ENCODE measurements at places on chromosomes 1 and 21.

- no peak for DNase-seq
Observed at GRCh38 chr1:1980467-1981141, 23.0 kb downstream of the CFAP74 start.

DNA sequence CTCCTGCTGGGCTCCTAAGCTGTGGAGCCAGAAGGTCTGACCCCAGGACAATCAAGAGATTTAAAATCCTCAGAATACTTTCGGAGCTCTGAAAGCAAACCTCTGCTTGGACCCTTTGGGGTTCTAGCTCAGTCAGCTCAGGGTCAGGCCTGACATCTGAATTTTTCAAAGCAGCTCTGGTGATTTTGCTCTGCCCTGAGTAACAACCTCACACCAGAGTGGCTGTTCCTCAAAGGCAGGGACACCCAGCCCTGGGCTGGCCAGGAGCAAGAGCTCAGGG is 11.9 kb downstream of the SLC1A7 start:
- no peak for DNase-seq

DNA sequence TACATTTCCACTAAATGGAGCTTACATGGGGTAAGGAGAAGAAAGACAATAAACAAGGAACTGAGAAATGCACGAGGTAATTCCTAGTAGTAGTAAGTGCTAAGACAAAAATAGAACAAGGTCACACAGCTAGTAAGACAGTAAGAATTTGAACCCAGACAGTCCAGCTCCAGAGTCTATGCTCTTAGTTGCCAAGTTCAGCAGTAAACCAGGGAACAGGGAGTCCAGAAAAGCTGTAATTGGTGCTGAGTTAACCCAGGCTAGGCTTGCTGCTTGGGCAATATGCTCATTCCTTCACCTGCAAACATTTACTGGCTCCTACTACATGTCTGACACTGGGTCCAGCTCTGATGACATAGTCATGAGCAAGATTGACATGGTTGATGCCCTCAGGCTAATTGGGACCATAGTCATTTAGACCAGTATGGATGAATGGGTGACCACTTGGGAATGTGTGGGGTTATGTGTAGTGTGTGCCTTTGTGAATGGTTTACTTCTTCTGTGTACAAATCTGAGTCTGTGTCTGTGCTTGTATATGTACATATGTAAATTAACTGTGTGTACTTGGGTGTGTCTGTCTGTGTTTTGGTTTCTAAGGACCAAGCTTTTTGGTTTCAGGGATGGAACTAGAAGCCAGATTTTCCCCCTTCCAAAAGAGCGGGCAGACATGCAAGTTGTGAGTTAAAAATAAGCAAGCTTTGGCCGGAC is 2.0 kb downstream of the GPX7 start:
- DNase-seq = no peak

DNA sequence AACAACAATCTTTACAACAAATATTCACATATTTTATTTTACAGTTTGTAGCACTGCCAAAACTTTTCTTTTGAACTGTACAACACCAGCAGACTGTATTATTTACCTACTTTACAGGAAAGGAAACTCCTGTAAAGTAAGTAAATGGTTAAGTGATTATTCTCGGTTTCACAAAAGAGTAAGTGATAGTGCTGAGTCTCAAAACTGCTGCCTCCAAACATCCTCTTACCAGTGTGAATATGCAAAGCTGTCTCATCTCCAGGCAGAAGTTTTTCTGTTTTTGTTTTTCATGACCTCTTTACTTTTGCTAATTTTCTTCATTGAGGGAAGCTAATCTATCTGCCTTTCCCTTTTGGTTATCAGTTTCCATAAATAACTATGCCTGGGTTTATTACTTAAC is 286.7 kb downstream of the SRGAP2C start:
- DNase-seq = no peak

DNA sequence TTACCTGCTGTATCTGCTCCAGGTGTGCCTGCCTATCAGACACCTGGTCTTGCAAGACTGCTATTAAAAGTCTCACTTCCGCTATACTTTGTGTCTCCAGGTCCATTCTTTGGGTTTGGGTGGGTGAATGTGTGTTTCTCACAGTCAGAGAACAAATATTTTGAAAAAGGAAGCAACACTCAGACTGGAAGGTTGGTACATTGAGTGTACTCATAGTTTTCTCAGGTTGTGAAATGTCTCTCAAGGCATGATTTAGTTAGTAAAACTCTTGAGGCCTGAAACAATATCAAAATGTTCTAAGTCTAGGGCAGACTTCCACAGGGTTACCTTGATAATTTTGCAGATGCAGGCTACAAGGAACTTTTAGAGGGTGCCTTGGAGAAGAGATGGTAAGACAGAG is 429.9 kb upstream of the ZRANB2 start:
- no peak for DNase-seq

DNA sequence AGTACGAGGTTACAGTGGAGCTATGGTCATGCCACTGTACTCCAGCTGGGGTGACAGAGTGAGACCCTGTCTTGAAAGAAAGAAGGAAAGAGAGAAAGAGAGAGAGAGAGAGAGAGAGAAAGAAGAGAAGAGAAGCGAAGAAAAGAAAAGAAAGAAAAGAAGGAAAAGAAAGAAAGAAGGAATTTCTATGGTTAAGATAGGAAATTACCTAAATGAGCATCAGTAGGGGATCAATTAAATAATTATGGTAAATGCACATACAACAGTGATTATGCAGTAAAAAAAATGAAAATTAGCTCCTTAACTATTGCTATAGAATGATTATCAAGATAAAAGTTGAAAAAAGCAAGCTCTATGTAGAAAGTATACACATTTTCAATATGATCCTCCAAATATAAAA is 59.8 kb downstream of the COLGALT2 start:
- no peak for DNase-seq

- DNase-seq = no peak
Observed at GRCh38 chr1:240462277-240462676, 149.7 kb downstream of the GREM2 start.

GRCh38 chr1:11888206-11888876 is 29.6 kb upstream of the NPPB start:
- DNase-seq = no peak

GRCh38 chr1:219209578-219209977 is 35.9 kb downstream of the LYPLAL1 start:
- DNase-seq = no peak

DNA sequence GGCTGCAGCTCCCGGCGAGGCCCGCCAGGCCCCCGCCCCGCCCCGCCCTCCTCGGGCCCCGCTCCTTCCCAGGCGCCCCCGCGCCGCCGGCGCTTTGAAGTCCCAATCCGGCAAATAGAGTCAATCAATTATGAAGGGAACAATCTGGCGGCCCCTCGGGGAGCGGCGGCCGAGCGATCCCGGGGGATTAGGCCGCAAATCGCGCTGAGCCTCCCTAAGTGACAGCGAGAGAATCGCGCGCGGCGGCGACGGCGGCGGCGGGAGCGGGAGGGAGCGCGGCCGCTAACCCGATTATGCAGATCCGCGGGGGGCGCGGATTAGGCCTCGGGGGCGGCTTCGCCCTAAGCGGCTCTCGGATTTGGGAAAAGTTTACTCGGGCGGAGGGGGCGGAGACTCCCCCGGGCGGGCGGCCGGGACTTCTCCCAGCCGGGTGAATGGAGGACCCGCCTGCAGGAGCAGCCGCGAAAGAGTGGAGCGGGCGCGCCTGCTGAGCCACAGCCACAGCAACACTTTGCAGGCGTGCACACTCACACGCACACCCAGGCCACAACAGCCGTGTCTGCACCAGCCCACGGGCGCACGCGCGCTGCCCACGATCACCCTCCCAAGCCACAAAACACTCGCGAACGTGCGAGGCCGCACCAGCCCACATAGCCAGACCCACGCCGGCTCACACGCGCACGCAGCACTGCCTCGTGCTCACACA is 23.0 kb upstream of the DMBX1 start:
- no peak for DNase-seq

- DNase-seq = no peak
Observed at GRCh38 chr1:110485725-110486124, 33.2 kb downstream of the KCNA10 start.

DNA sequence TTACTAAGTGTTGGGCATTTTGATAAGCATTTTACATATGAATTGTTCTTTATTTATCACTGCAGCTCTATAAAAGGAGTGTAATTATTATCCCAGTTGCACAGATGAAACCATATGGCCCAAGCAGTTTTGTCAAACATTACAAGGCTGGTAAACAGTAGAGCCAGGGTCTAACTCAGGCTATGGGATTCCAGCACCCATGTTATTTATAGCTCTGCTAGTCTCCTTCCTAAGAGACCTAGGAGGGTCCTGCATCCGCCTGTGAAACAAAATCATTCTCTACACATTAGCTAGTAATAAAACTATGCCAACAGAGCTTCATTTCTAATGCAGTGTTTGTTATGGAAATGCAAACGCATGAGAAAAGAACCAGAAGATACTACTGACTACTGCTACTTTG is 58.6 kb downstream of the IL23R start:
- DNase-seq = no peak

- DNase-seq = no peak
Observed at GRCh38 chr1:23989263-23989662, 9.1 kb upstream of the SRSF10 start.

GRCh38 chr1:164589408-164589807 is 30.4 kb downstream of the PBX1 start:
- no peak for DNase-seq

DNA sequence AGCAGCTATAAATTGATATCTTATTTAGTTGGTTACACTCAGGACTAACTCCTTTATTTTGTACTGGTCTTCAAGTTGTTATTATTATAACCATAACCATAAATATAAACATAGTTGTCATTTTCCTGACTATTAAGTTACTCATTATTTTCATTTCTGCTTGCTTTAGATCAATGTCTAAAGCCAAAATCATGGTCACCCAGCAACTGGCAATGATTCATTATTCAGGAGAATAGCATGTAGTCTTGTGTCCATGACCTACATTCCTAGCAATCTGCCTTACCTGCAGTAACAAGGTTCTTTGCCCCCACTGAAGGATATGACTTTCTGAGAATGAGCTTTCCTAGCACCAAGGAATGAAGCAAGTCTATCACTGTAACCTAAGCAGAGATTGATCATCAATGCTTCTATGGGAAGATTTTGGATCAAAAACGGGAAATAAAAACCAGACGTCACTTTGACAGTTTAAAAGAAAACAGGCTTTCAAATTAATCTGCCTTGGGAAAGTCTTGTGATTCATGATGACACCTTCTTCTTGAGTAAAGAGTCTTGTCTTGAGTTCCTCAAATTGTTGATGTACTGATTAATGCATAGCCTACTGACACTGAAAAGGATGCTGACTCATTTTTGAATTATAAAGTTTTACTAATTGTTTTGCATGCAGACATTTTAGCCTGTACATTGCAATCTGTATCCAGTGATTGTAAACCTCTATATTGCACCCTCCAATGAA is 203.3 kb upstream of the IVNS1ABP start:
- no peak for DNase-seq

- no peak for DNase-seq
Observed at GRCh38 chr21:29825345-29825744, 114.5 kb downstream of the GRIK1 start.

DNA sequence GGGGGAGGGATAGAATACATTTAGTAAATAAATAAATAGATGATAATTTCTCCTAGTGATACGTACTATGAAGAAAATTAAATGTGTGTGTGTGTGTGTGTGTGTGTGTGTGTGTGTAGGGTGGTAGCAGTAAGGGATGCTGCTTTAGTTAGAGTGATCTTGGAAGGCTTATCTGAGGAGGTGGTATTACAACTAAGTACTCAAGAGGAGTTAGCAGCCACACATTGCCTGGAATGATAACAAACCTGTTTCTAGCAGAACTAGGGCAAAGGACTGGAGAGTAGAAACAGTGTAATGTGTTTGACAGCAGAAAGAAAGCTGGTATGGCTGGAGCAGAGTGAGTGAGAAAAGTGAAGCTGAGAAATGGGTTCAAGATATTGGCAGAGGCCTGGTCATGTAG is 58.3 kb upstream of the FASLG start:
- no peak for DNase-seq

- no peak for DNase-seq
Observed at GRCh38 chr1:203168991-203169390, 6.6 kb downstream of the MYBPH start.

DNA sequence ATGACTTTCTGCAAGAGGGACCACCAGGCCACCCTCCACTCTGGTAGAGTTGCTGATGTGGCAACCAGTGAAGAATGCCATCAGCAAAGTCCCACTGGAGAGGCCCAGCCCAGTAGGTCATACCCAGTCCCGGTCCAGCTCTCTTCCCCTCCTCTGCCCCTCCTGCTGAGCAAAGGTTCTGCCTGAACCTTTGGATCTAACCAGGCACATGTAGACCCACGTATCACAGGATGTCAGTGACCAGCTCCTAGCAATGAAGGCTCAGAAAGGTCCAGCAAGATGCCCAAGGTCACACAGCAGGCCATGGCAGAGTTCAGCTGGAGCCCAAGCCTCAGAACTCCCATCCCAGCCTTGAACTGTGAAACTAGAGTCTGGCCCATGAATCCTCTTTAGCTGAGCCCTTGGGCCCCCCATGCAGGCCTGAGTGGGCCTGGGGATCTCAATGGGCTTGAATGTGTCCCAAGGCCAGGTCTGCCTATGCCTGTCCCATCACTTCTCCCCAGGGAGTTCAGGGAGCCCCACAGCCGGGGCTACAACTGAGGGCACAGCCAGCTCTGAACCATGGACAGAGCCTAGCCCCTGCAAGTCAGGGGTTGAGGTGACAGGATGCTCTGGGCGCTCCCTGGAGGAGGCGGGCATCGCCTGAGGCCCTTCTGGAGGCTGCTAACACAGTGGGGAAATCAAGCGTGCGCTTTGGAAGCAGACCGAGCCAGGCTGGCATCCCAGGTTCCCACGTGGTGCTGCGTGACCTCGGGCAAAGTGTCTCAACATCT is 21.4 kb upstream of the PADI1 start:
- DNase-seq = no peak

DNA sequence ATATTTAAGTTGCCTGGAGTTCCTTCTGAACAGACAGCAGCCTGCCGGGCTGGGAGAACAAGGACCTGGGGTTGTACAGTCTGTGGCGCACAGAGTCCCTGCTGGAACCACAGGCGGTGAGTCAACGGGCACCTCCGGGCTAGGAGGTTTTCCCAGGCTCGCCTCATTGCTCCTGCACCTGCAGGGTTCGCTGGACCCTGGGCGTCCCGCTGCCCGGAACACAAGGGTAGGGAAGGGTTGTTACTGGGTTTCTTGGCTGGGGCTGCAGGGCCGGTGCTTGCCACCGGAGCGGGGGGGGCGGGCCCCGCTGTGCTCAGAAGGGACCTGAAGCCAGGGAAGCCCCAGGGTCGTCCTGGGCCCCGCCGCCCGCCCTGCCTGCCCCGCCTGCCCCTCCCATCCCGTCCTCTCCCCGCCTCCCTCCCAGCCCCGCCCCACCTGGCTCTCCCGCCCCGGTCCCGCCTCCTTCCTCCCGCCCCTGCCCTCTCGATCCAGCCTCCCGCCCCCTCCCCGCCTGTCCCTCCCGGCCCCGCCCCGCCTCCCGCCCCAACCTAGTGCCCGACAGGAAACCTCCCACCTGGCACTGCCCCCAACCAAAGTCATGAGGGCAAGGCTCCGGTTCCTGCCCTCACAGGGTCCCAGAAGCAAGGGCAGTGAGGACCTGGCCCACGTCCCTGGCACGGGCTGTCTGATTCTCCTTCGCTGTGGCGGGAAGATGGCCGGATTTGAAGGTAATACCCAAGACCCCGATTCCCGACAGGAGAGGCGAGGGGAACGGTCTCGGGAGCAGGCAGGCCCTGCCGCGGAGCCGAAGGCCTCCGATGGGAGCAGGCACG is 6.8 kb downstream of the JMJD4 start:
- no peak for DNase-seq

GRCh38 chr1:204134103-204134502 is 17.7 kb downstream of the ETNK2 start:
- DNase-seq = no peak
